ENCODE measurements at places on chromosomes 12 and 14.
A peak's percentile ranks its signal among the peaks of the same experiment; 100 is the strongest.

DNA sequence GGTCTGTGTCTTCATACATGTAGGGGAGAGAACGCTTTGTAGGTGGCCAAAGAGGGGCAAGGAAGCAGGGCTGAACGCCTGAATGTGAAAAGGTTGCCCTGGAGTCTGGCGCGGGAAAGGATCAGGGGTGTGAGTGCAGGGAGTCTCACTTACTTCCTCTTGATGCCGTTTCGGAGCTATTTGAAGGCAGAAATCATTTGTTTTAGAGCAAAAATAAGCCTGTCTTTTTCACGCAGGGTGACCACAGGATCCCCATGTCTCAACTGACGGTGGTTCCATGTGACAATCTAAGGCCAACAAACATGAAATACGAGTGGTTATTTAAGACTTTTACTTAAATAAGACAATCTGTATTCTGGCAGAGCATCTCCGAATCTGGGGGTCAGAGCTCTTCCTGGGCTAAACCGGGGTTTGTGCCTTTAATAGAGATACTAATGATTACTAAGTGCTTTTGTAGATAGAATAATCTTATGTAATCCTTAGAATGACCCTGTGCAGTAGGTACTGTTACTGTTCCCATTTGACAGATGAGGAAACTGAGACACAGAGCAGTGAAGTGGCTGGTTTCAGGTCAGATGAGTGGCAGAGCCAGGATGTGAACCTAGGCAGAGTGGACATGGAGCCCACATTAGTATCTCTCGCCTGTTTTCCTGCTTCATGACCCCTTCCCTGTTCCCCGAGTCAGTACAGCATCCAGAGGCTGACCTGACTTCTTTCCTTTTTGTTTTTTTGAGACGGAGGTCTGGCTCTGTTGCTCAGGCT, 1.9 kb downstream of the BRI3BP start:
- no peak for DNase-seq

- DNase-seq: peak; percentile 45
Observed at GRCh38 chr14:77459072-77459723, 1.3 kb downstream of the AHSA1 start.

GRCh38 chr12:499837-500458, 40.2 kb downstream of the B4GALNT3 start:
- DNase-seq: no peak

DNA sequence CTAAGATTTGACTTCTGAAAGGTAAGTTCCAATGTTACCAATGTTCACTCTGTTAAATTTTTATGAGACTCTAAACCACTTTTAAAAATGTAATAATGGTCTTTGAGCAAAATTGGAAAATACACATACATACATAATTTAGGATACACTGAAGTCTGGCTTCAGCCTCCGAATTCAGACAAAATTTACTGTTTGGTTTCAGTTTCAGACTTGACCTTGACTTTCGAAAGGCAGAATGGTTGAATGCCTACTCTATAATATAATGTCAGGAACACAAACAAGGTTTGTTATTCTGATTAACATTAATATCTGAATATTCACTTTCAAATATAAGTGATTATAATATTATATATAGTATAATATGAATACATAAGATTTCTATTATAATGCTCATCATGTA, 74.1 kb upstream of the KRAS start:
- no peak for DNase-seq

GRCh38 chr14:86646696-86647690, 1117.0 kb downstream of the FLRT2 start:
- no peak for DNase-seq

DNA sequence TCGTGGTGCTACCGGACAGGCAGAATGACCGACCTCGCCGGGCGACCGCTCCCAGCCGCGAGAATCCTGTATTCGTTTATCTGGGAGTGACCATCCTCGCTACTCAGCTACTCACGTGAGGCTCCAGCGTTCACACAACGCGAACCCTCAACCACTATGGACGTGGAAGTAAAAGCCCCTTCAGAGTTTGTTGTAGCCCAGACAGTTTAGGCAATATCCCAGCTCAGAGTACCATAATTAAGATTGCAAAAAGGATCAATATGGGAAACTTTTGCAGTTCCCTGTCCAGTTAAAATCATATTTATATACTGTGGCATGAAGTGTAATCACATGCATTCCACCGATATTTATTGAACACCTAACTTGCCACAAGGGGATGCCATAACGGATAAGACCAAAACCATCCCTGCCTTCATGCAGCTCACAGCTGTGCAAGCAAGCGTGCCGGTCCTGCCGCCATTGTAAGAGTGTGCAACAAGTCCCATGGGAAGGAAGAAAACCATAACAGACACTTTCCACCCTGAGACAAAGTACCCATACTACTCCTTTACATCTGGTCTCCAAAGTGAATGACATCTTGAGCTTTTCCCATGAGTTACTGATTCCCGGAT, 938 bp upstream of the MAX start:
- DNase-seq: no peak

- DNase-seq: no peak
Observed at GRCh38 chr12:97093187-97093683, 186.2 kb downstream of the NEDD1 start.

- DNase-seq: no peak
Observed at GRCh38 chr12:96720363-96720705, 186.7 kb upstream of the NEDD1 start.

- no peak for DNase-seq
Observed at GRCh38 chr12:98421316-98421715, 94.1 kb upstream of the TMPO start.

- DNase-seq: no peak
Observed at GRCh38 chr12:97159377-97159776, 252.3 kb downstream of the NEDD1 start.

GRCh38 chr14:53391156-53391555, 238.0 kb upstream of the DDHD1 start:
- no peak for DNase-seq

DNA sequence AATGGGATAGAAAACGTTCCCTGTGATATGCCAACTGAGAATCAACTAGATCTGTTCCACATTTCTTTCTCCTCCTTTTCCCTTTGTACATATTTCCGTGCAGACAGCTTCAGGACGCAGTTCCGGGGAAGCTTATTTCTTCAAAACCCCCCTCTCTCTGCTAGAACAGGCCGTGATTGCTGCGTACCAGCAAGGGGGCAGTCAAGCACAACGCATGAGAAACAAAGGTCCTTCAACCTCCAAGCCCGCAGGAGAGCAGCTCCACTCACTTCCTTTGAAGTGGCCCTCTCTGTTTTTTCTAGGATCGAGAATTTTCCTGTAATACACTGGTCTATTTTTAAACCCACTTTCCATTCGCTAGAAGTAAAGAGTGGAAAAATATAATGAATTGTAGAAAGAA, 80.8 kb downstream of the ZNF664 start:
- peak; percentile 16 for DNase-seq

DNA sequence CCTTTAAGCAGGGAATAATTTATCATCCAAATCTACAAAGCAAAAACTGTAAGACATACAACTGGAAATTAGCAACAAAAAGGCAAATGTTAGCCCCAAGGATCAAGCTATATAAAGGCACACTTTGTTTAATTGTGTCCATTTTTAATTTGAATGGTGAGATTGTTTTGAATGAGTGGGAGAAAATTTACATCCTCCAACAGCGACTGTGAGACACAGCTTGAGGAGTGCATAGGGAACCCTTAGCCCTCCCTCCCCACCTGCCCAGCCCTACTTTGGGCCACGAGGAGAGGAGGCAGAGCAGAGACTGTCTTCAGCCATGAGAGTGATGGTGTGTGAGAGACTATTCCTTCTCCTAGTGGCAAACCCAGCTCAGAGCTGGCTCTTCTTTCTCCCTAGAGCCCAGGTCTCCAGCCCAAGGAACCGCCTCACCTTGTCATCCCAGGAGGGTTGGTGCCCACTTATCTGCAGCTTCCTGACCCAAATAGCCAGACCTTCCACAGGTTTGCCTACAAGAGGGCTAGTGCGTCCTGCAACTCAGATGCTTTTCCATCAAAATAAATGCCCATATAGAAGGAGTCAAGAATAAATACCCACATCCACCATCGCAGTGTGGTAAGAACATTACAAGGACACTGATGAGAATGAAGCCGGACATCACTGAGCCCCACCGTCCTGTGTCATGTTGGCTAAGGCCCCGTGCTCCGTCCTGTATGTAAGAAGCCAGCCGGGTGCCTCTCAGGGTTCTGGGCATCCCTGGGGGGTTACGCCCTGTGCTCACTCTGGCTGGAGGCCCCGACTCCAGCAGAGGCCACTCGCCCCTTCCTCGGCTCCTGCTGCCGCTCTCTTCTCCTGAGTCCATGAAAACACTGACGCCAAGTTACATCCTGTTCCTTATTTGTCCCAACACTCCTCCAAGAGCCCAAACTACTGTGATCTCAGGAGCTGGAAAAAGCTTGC, 36.4 kb upstream of the C14orf180 start:
- DNase-seq: no peak

DNA sequence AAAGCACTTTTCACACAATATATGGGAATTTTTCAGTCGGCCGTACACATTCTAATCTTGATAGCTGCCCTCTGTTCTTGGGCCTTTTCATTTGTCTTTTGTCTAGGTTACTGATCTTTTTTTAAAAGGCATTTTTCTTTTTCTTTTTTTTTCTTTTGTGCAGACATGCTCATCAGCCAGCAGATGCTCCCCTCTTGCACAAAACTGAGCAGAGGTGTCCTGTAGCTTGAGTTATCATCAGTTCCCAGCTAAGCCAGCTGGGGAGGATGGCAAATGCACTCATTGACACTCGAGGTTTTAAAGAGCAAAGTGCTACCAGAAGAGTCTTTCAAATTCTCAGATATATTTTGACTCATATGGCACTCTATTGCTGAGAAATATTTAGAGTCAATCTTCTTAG, 913.9 kb upstream of the SEL1L start:
- no peak for DNase-seq

- DNase-seq: no peak
Observed at GRCh38 chr12:1502379-1502720, 92.0 kb downstream of the FBXL14 start.

DNA sequence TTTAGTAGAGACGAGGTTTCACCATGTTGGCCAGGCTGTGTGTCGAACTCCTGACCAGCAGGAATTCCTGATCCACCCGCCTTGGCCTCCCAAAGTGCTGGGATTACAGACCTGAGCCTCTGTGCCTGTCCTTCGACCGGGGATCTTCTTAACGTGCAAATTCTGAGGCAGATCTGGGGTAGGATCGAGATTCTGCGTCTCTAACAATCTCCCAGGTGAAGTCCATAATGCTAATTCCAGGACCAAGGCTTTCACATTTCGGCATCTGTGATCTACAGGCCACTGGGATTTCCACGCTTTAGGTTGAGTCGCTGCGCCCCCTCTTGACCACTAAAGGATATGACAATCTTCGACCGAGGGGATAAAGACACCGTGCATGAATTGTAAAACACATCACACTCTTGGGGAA, 24.8 kb downstream of the FOS start:
- peak; percentile 21 for DNase-seq

DNA sequence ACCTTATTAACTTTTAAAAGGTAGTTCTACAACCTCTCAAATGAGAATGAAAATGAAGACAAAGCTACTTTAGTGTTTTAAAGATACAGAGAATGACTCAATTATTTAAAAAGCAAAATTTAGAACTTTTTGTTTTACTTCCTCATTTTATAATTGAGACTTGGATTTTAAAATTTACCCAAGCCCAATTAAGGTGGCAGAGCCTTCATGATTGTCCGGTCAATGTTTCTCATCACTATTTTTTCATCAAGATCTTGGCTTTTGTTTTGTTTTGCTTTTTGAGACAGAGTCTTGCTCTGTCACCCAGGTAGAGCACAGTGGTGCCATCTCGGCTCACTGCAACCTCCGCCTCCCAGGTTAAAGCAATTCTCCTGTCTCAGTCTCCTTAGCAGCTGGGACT, 32.7 kb downstream of the PPP4R3A start:
- no peak for DNase-seq

- no peak for DNase-seq
Observed at GRCh38 chr12:111359914-111360276, 9.0 kb downstream of the PHETA1 start.

DNA sequence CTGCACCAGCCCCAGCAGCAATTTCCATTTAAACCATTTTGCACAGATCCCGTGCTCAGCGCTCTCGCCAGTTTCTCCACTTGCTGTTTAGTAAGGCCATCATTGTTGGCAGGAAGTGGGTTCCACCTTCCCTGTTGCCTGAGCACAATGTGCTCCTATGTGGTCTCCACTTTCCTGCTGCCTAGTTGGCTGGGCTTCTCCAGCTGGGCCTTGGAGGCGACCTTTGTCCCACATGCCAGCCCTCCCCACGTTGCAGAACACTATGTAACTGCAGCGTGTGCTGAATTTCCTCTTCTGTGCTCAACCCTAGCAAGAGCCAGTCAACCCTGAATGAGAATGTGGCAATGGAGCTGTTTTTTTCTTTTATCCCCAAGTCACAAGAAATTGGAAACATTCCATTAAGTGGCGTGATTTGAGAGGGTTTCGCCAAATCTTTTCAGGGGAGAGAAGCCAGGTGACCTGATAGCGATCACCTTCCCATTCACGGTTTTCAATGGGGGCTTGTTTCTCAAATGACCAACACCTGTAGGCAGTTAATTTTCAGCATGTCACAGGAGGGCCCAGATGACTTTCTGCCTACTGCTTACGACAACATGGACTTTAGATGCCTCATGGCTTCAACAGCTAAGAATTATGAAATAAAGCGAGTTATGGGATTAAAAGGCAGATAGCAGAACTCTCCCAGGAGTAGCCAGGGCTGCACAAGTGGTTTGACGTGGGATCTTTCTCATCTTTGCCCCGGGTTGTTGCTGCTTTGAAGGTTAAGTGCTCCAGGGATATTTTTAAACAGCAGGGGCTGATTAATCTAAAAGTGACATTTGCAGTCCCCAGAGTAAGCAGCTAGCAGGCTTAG, at the start of gene ACACB:
Gene ACACB, plus strand, starts transcription at position 830 of the 853 bp plus-strand sequence. CDS start 22,819 bp downstream, outside the sequence.
- no peak for DNase-seq

DNA sequence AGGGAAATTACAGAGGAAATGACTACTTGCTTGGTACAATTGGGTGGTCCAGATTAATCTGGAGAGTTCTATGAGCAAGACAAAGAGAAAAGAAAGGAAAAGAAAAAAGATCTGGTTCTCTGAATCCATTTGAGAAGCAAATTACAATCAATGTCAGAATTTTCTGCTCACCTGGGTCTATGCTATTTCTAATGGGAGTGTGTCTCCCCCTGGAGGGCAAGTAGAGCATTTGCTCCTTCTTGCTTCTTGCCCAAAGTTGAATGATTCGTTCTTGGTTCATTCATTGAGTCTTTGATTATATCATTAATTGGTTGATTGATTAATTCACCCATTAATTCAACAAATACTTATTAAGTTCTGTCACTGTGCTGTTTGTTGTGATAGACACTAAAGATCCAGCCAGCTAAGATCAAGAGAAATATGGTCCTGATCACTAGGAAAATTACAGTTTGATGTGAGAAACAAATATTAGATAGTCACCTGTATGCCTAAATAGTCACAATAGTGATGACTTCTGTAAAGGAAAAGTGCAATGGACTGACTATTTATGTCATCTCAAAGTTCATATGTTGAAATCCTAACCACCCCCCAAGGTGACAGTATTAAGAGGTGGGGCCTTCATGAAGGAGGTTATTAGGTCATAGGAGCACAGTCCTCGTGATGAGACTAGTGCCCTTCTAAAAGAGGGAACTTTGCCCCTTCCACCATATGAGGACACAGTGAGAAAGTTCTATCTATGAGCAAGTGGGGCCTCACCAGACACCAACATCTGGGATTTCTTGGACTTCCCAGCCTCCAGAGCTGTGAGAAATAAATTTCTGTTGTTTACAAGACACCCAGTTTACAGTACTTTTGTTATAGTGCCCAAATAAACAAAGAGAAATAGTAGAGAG, 8.0 kb upstream of the ASB8 start:
- DNase-seq: no peak

GRCh38 chr12:93378998-93379325, 1.2 kb downstream of the NUDT4 start:
- DNase-seq: no peak

- peak; percentile 77 for DNase-seq
Observed at GRCh38 chr12:116277467-116278278, at the start of gene MED13L. MED13L (minus strand) TSS chr12:116277693; CDS start chr12:116277131, 562 bp downstream.

Measured in bone marrow (tissue), 2 donors.